IMR-90 (cell line): ENCODE measurements at places on chromosomes 5 and 9. TPM values are rescaled to one million over a fixed set of nuclear protein-coding genes. Genes with fewer than 3 reads are reported as not detected.

Gene PLAA
- 24.4 and 37.8 TPM in 2 replicates for total RNA-seq

Gene ESM1
- total RNA-seq: 8.9 and 10.2 TPM in 2 replicates

Gene TERT
- total RNA-seq: not detected in 2 replicates

Gene AHRR
- 15.6 and 16.7 TPM in 2 replicates for total RNA-seq

Gene MARCHF11
- not detected in 2 replicates for total RNA-seq

Gene CACNA1B
- not detected in 2 replicates for total RNA-seq

Gene LRRC19
- total RNA-seq: not detected in 2 replicates

Gene PDE8B
- under 0.01 TPM in 2 replicates for total RNA-seq

Gene SLCO4C1
- not detected in 2 replicates for total RNA-seq

Gene CDK9
- 28.9 and 30.3 TPM in 2 replicates for total RNA-seq

Gene CCNJL
- total RNA-seq: 2.0 and 2.8 TPM in 2 replicates

Gene LRSAM1
- 3.0 and 3.3 TPM in 2 replicates for total RNA-seq

Gene DBH
- not detected in 2 replicates for total RNA-seq

Gene OR1Q1
- total RNA-seq: not detected in 2 replicates

Gene SMIM33
- total RNA-seq: not detected in 2 replicates

Gene SNAPC4
- total RNA-seq: 2.5 and 3.1 TPM in 2 replicates

Gene SLC24A2
- not detected in 2 replicates for total RNA-seq

Gene DRD1
- 0.18 and 0.28 TPM in 2 replicates for total RNA-seq

Gene CDC25C
- 7.5 and 8.2 TPM in 2 replicates for total RNA-seq

Gene ISL1
- total RNA-seq: under 0.01 TPM in 1 of 2 replicates, not detected in the other

Gene NXNL2
- total RNA-seq: 3.2 and 4.7 TPM in 2 replicates

Gene ZNF608
- 15.1 and 16.4 TPM in 2 replicates for total RNA-seq

Gene WASHC1
- total RNA-seq: 3.0 and 3.1 TPM in 2 replicates

Gene ANKRD20A1
- under 0.01 and 0.18 TPM in 2 replicates for total RNA-seq

Gene PCDHGC5
- total RNA-seq: 2.5 and 2.9 TPM in 2 replicates

Gene SLC25A2
- total RNA-seq: 0.28 TPM in 1 of 2 replicates, not detected in the other

Gene CD274
- 19.4 and 29.4 TPM in 2 replicates for total RNA-seq

Gene FOXD4L3
- under 0.01 TPM in 1 of 2 replicates, not detected in the other for total RNA-seq

Gene ADAMTS19
- total RNA-seq: under 0.01 and 0.28 TPM in 2 replicates

Gene UBE2QL1
- not detected in 2 replicates for total RNA-seq

Gene SLC46A2
- total RNA-seq: not detected in 2 replicates

Gene SPINK7
- not detected in 2 replicates for total RNA-seq

Gene FBP2
- not detected in 2 replicates for total RNA-seq

Gene OR1N2
- total RNA-seq: not detected in 2 replicates

Gene CTNND2
- not detected in 2 replicates for total RNA-seq

Gene SH3TC2
- 7.8 and 7.9 TPM in 2 replicates for total RNA-seq

Gene CDC20B
- not detected in 2 replicates for total RNA-seq

Gene BTNL3
- not detected in 2 replicates for total RNA-seq

Gene ADAMTS6
- total RNA-seq: 160 and 173 TPM in 2 replicates

Gene FREM1
- total RNA-seq: under 0.01 TPM in 1 of 2 replicates, not detected in the other

Gene TMEM215
- total RNA-seq: not detected in 2 replicates

Gene CER1
- total RNA-seq: not detected in 2 replicates

Gene TMEM174
- not detected in 2 replicates for total RNA-seq

Gene OTP
- total RNA-seq: not detected in 2 replicates

Gene WNT8A
- not detected in 2 replicates for total RNA-seq

Gene C9orf153
- total RNA-seq: not detected in 2 replicates

Gene PCDHA9
- under 0.01 TPM in 2 replicates for total RNA-seq

Gene CXCL14
- under 0.01 TPM in 1 of 2 replicates, not detected in the other for total RNA-seq

Gene OBP2A
- not detected in 2 replicates for total RNA-seq

Gene PCA3
- not detected in 2 replicates for total RNA-seq

Gene S100Z
- not detected in 2 replicates for total RNA-seq

Gene CARD9
- 0.36 and 1.1 TPM in 2 replicates for total RNA-seq

Gene ENTPD2
- not detected in 2 replicates for total RNA-seq

Gene GABRA6
- not detected in 2 replicates for total RNA-seq

Gene PCDHA1
- under 0.01 TPM in 1 of 2 replicates, not detected in the other for total RNA-seq

Gene FAM169A
- under 0.01 TPM in 2 replicates for total RNA-seq
